ENCODE measurements at places on chromosomes 7 and 10.

DNA sequence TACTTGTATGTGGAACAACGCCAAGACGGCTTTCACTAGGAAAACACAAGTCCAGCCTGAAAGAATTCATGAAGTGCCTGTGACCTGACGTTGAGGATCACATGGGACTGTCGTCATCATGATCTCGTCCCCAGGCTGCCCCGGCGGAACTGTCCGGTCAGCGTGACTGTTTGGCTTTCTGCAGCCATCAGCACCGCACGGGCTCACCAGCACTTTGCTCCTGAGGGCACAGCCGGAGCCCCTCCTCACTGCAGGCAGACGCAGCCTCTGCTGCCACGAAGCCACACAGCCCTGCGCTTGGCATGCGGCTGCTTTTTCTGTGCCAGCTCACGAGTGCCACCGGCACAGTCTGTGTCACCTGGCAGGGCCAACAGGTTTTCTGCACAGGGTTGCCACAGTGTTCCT is 9.4 kb upstream of the GET4 start:
- DNase-seq: no peak

DNA sequence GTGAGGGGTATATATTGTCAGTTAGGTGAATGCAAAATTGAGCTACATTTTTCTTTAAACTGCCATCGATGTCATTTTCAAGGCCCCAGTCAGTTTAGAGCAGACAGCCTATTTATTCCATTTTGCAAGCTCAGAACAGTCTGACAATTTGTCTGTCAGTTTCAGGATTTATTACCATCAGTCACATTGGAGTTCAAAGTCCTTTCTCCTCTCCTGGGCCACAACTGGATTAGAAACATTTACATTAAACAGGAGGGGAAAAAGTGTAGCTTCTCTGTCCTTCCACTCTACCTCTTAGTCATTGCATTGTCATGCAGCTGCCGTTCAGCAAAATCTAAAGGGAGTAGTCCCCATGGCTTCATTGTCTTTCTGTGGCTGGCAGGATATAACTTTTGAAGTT is 3.5 kb upstream of the GHITM start:
- no peak for DNase-seq

DNA sequence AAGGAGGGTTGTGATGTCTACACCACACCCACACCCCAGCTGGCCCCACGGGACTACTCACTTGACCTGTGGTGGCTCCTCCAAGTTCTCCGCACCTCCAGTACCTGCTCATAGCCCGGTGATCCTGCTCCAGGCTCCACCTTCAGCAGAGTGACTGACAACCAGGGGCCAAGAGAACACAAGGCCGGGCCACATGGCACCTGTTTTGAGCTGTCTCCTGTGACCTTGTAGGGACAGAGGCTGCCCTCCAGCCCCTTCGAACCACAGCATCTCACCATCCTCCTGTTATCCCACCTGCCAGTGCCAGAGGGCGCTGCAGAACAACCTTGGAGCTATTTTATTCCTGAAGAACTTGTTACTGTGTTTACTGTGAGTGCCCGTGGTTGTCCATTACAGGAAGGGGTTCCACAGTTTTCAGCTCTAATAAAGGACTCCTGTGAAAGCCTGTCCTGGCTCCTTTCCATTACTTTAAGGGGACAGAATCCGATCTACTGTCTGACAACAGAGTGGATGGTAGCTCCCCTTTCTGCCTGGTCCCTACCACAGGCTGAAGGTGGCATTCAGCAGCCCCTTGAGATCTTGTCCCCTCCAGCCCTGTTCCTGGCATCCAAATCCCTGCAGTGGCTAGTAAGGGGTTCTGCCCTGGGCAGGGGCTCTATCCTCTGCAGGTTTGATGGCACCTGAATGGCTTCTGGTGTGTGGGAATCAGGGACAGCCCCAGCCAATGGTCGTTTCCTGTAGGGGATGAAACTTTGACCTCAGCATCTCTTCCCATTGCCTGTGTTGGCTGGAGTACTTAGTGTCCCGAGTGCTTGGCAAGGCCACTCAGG is 50.8 kb downstream of the C10orf120 start:
- DNase-seq: peak; percentile 24

DNA sequence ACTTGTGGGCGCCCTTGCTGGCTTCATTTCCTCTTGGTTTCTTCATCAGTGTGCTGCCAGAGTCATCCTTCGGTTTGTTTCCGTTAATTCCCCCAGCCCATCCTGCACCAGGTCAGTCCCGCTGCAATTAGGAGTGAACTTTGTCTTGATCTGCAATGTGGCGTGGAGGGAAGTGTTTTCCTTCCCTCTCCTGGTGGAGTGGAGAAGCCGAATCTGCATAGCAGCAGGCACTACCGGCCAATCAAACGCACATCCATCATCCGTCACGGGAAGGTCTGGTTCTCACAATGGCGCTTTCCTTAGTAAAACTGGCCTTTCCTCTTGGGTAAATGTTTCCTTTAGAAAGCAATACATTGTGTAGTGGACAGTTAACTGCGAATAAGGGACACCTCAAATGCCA is 337.5 kb downstream of the CXCL12 start:
- no peak for DNase-seq

- DNase-seq: no peak
These were observed 571 bp downstream of the KDM7A start for GRCh38 chr7:140176122-140176701.

- DNase-seq: no peak
These were observed 143.1 kb downstream of the CRPPA start for GRCh38 chr7:16278167-16278787.

DNA sequence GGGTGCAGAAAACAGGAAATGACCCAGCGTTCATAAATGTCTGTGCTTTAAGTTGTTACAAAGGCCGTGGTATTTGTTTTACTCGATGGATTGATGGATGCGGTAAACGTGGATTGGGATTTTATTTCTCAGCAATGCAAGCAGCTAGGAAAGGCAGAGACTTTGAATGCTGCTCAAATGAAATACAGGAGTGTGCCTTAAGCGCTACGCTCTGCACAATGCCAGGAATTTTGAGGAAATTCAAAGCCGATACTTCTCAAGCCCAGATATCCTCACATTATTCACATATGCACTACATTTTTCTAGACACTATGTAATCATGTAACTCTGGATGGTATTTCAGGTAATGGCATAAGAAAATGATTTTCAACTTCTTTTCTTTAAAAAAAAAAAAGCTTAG is 514.3 kb upstream of the ADARB2 start:
- DNase-seq: no peak

- DNase-seq: no peak
These were observed 299.1 kb upstream of the IGFBP3 start for GRCh38 chr7:46220066-46220630.

GRCh38 chr7:104652434-104652833 is 324.0 kb downstream of the LHFPL3 start:
- DNase-seq: no peak

DNA sequence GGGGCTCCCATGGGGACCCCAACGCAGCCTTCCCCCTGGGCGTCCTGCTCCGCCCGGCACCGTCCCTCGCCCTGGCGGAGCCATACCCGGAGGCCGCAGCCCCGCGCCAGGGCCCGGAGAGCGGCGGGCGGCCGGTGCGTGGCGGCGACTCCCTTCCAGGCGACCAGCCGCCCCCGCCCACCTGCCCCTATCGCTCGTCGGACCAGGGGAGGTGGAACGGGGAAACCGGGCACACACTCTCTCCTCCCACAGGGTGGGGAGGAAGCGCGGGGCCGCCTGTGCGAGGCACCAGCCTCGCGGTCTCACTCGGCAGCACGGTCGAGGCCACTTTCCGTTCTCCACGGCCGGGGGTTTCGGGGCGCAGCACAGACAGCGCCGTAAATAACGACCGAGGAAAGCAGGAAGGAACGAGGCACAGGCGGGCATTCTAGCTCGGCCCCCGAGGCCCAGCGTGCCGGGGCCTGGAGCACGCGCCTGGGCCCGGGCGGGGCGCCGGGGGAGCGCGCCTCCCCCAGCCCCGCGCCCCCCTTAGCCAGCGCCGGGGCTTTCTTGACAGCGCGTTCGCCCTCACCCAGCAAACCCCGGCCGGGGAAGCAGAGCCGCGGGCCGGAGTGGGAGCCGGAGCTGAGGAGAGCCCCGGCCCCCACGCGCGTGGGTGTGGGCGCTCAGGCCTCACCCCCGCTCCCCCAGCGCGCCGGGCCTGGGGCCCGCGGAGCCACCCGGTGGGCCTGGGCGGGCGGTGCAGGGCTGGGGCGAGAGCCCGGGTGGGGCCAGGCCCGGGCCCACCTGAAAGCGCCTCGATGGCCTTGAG is 936 bp downstream of the IGF2BP3 start:
- no peak for DNase-seq

DNA sequence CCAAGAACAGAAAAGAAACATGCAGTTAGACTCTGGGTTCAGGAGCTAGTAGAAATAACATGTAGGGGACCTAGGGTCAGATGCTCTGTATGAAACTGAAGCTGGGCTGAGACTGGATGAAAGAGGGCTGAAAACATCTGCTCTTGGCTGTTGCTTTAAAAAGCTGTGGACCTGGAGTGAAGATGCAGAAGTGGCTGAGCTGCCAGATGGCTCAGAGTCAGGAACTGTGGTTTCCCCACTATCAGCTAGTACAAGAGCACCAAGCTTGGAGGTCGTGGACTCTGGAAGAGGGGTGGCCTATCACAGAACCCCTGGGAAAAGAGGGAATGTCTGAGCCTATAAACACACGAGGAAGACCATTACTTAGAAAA is 5.9 kb downstream of the ADK start:
- no peak for DNase-seq

GRCh38 chr7:12601302-12601869 is 30.9 kb downstream of the SCIN start:
- no peak for DNase-seq

GRCh38 chr7:2610898-2611297 is 20.9 kb upstream of the TTYH3 start:
- DNase-seq: no peak

DNA sequence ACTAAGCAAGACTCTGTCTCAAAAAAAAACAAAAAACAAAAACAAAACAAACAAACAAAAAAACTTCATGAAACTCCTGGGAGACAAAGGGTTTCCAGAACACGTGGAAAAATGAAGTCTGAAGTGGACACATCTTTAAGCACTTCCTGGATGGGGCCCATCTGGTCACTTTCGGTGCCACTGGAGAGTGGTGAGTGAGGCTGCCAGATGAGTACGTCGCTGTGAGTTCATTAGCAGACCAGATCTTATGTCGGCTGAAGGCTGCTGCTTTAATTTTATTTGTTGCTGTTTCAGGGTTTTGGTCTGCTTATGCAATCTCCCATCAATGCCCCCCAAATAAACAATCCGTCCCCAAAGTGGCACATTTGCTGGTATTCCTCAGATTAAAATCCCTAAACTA is 64.4 kb downstream of the NPTX2 start:
- no peak for DNase-seq

DNA sequence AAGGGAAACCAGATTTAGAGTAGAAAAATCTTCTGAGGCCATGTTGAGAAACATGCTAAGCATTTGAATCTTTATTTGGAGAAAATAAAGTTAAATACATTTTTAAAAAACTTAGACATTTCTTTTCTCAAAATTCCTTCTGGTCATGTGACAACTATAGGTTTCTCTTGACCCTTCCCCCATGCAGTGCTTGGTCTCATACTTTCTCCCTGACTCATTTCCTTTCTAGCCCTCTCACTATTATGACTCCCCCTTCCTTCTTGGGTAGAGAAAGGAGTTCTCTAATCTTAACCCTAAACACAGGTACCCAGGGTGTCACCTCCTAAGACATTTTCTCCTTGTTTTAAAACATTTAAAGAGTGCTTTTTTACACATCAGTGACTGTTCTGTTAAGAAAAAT is 179.5 kb upstream of the TMEM106B start:
- no peak for DNase-seq

DNA sequence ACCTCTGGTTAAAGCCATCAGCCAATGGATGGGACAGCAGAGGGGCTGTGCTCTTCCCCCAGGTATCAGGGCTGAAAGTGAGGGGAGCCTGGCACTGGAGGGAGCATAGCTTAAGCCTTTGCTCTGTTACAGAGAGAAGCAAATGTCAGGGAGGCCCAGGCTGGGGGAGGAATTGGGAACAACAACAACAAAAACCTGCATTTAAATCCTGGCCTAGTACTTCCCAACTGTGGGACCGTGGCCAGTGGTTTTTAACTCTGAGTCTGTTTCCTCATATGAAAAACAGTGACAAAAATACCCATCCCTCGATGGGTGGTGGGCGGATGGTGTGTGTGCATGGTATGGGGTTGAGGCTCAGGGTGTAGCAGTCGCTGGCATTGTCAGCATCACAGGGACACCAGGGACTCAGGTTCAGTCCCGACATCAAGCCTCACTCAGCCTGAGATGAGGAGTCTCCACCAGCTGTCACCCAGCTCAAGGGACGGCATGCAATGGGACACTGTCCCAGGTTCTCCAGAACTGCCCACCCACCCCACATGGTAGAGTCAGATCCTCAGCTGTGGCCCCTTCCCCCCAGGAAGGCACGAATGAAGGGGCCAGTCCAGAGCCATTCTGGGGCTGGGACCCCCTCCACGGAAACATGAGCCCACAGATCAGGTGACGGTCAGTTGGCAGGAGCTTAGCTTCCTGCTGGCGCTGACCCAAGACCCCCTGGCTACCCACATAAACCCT is 74.5 kb downstream of the AFAP1L2 start:
- DNase-seq: no peak

- no peak for DNase-seq
These were observed 11.9 kb downstream of the CDK6 start for GRCh38 chr7:92824450-92824849.

GRCh38 chr7:66140924-66141323 is 26.3 kb downstream of the CRCP start:
- no peak for DNase-seq

- no peak for DNase-seq
These were observed 5.4 kb downstream of the EPC1 start for GRCh38 chr10:32341596-32341995.

GRCh38 chr7:44572771-44573170 is 937 bp downstream of the DDX56 start:
- no peak for DNase-seq

DNA sequence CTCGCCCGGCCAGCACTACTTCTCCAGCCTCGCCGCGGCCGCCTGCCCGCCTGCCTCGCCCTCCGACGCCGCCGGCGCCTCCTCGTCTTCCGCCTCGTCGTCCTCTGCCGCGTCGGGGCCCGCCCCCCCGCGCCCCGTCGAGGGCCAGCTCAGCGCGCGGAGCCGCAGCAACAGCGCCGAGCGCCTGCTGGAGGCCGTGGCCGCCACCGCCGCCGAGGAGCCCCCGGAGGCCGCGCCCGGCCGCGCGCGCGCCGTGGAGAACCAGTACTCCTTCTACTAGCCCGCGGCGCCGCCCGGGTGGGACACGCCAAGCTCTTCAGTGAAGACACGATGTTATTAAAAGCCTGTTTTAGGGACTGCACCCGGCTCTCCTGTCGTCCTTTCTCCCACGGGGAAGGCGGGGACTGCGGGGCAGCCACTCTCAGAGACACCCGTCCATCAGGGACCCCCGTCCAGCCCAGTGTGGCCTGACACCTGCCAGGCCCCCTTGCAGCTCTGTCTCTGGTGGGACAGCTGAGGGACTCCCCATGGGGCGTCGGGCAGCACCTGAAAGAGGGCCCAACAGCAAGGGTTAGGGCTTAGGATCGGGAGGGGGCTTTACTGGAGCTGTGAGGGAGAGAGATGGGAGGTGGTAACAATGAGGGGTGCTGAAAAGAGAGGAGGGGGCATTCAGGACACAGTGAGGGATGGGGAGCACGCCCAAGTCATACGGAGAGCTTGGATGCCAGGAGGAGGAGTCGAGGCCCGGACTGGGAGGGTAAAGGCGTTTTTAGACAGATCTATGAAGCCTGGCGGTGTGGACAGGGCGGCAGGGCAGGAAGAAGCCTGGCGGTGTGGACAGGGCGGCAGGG is 34.7 kb downstream of the SPDYE6 start:
- DNase-seq: no peak

GRCh38 chr7:13093160-13093559 is 405.7 kb downstream of the ARL4A start:
- no peak for DNase-seq
